ENCODE measurements at places on chromosomes 3 and 15.

DNA sequence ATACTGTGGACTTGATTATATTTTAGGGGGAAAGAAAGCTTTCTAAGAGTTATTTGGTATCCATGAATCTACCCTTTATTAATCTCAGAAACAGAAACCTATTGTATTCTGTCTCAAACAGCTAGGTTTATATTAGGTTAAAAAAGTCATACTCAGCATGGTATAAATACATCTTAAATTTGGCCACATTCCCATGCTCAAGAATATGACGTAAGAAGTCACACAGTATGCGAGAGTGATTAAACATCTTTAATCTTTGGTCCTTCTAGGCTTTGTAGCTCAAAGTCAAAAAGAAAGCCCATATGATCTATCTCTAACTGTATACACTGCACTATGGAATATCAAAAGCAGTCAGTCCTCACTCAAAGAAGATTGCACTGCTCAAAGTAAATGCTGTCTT lies 131.4 kb downstream of the EPHA3 start:
- ATAC-seq, result no peak

DNA sequence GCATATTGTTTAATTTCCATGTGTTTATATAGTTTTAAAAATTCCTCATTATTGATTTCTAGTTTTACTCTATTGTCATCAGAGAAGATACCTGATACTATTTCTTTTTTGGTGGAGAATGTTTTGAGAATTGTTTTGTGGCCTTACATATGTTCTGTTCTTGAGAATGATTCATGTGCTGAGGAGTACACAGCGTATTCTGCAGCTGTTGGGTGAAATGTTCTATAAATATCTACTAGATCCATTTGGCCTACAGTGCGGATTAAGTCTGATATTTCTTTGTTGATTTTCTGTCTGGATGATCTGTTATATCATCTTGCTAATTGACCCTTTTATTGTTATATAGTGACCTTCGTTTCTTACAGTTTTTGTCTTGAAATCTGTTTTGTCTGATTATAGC lies 109.7 kb downstream of the UBE2E2 start:
- no peak for ATAC-seq

GRCh38 chr15:99282121-99282520 lies 30.8 kb downstream of the LRRC28 start:
- ATAC-seq, result no peak

GRCh38 chr15:59536553-59536952 lies 75.0 kb upstream of the GCNT3 start:
- no peak for ATAC-seq

DNA sequence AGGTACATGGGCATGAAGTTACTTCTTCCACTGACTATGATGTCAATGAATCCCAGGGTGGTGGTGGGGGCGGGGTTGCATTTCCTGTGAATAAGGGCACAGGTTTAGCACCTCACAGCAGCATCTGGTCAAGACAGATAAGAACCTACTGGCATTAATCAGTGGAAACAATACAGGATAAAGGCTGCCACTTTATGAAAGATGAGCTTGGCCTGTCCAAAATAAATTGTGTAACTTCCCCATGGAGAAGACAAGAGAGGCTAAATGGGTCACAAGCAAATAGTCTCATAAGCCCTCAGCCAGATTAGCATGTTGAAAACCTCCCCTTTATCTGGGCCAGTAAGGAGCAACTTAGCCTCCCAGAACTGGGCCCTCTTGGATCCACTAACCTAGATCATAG lies 27.4 kb upstream of the PLSCR2 start:
- ATAC-seq, result no peak

DNA sequence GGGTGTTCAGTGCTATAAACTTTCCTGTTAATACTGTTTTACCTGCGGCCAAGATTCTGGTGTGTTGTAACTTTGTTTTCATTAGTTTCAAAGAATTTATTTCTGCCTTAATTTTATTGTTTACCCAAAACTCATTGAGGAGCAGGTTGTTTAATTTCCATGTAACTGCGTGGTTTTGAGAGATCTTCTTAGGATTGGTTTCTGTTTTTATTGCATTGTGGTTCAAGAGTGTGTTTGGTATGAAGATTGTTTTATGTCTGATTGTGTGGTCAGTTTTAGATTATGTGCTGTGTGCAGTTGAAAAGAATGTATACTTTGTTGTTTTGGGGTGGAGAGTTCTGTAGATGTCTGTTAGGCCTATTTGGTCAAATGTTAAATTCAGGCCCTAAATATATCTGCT lies 133.5 kb upstream of the GALNT15 start:
- ATAC-seq, result no peak

DNA sequence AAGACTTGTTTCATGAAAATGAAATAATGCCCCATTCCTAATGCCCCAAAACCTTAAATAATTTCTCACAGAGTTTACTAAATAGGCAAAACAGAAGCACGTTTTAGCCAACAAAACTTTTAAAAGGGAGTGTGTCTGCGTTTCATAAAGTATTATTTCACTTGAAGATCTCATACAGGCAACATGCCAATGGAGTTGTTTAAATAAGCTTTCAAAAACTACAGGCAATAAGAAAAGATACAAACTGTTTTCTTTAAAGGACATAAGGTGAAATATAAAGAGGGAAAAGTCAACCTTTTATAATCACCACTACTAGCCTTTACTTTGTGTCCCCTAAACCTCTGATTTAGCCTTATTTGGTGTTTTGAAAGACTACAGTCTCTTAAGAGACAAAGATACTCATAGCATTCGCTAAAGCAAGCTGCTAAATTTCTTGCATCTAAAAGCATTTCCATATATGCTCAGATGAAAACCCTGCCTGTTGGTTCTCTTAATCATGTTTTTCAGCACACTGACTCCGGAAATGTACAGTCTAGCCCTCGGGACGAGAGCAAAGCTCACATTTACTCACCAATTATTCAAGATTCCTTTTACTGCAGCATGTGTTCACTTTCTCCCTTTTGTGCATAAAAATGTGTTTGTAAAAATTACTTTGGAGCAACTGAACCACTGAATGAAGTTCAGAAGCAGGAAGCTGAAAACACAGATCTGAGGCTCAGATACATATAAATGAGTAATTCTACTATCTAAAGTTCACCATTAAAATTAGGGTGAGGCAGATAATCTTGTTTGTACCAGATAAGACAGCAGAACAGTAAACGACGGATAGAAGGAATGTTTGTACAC lies 119.0 kb downstream of the GOLIM4 start:
- ATAC-seq, result no peak

DNA sequence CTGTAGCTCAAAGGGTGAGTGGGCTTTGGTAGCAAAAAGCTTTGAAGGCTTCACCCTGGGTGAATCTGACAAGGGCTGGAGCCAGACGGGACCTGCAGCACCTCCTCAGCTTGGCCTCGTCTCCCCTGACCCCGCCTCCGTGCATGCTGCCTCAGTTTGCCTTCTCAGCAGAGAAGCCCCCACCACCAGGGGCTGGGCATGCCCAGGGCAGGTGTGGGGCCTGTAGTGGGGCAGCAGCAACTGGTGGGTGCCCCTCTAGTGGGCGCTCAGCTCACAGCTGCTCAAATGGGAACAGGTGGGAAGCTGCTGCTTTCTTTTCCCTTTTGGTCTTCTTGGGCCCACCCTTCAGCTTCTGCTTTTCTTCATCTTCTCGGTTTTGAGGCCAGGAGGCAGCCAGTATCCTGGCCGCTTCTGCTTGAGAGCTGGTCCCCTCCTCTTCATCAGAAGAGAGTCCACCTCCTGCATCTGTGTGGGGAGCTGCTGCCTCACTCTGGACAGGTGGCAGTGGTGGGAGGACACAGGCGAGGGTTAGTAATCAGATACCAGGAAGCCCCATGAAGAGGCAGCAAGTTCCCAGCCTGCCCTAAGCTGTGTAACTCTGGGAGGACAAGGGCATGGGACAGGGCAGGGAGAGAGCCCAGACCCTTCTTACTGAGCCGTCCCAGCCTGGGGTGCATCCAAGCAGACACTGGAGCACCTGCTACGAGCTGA lies 21.0 kb downstream of the TMEM43 start:
- no peak for ATAC-seq

- ATAC-seq, result no peak
Measured at GRCh38 chr3:58567251-58567515, 10.0 kb downstream of the FAM107A start.

DNA sequence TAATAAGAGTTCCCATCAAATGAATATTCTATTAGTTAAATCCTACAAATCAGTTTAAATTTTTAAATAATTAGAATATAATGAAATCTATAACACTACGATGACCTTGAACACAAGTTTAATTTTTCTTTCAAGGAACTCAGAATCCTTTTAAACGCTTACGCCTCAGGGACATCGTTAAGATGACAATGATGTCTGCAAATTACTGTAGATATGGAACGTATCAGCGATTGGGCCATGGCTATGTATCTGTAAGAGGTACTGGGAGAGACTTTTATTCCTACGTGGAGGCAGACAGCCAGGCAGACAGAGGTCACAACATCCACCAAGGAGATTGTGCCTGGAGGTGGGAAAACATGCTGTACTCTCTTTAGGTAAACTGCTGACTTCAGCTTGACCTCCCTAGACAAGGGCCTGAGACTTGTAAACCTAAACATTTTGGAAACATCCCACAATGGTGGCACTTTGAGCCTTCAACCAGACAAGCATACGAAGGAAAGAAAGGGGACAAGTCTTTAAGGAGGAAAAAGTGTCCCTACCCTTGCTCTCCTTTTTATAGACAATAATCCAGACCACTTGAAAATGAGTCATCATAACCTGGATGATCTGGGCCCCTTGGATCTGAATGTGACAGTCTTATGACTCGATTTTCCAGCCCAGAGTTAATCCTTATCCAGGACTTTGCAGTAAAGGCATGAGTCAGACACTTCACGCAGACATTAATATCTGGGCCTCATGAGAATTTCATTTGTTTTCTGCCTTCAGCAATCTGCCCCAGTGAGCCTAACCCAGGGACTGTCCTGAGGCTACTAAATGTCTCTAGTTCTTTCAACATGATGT lies 6.8 kb upstream of the LDHAL6B start:
- no peak for ATAC-seq

DNA sequence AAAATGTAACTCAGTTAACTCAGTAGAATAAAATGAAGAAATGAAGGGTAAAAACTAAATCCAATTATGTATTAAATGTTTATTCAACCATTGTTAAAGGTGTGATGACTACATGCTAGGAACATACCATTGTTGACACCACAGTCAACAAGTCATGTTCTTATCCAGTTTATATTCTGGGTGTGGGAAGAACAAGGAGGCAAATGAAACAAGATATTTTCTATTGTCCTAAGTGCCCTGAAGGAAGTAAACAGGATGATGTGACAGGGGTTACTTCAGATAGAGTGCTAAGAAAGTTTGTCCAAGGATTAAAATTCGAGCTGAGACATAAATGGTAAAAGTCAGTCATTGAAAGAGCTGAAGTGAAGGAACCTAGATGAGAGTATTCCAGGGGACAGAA lies 13.1 kb downstream of the AP3S2 start:
- no peak for ATAC-seq

GRCh38 chr3:13215940-13216546 lies 142.8 kb upstream of the IQSEC1 start:
- no peak for ATAC-seq

DNA sequence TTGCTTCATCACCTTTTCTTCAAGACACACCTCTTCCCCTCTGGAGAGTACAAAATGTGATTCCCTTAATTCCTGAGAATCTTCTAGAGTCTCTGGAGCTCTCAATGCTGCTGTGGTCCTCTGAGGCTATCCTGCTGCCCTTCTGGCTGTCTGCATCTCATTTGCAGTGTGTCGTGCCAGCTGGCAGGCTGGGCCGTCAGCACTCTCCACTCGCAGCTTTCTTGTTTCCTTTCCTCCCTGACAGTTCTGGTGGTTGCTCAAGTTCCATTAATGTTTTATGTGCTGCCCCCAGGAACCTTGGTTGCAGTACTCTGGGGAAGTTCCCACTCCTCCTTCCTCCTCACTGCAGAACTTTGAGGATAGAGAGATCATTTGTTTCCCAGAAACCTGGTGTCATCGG lies 210.8 kb upstream of the ROPN1 start:
- ATAC-seq, result no peak

GRCh38 chr3:159881828-159882309 lies 106.8 kb upstream of the IL12A start:
- no peak for ATAC-seq

DNA sequence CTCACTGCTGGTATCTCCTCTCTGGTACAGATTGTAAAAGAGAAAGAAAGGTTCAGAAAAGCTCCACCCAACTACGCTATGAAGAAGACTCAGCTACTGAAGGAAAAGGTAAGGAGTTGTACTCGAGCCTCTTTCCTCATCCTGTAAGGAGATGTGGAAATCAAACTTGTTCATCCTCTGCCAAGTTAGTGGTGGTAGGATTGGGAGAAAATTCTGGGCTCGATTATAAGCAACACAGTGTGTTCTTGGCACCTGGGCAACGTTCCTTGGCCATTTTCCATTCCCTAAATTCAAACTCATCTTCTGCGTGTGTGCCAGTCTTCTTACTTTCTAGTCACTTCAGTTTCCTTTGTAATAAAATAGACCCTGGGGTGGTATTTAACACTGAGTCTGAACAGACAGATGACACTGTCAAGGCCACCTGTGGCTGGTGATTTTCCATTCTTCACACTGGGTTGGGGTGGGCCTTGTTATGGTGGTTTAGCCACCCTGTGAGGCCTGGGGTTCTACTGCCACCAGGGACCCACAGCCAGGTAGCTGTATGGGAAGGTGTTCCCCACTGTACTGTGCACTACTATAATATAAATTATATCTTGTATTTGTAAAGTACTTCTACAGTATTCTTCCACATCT lies 17.1 kb upstream of the ITPKA start:
- ATAC-seq, result no peak

GRCh38 chr15:51524376-51524775 lies 98.2 kb downstream of the DMXL2 start:
- no peak for ATAC-seq

DNA sequence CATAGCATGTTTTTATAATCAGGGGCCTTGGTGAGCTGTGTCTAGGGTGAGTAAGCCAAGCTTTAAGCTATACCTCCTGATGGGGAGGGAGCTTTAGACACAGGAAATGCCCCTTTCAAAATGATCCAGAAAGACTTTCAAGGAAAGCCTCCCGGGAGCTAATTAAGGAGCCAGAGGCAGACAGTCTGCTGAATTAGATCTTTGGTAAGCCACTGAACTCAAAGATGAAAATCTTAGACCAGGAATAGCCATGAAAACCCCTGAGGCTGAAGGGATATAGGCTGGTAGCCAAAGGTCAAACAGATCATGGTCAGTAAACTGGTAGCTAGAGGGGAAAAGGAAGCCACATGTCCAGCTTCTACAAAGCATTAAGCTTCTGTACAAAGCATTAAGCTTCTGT lies 42.7 kb upstream of the GAP43 start:
- no peak for ATAC-seq

GRCh38 chr15:58771621-58772250 lies 634 bp downstream of the MINDY2 start:
- ATAC-seq, result no peak

DNA sequence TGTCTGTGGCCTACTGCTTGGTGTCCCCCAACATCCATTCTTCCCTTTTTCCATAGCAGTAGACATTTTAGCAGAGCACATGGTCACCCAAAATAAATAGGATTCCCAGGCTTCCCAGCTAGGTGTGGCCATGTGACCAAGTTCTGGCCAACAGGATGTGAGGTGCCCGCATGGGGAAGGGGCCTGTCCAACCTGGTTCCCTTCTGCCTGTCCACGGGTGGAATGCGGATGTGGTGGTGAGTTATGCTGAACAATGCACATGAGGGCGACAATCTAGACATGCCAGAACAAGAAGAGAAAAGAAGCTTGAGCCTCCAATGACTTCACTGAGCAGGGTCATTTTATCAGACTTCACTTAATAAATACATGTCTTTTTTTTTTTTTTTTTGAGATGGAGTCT lies 77.6 kb upstream of the DLG1 start:
- no peak for ATAC-seq

Measured in activated CD4-positive, CD25-positive, alpha-beta regulatory T cell treated with anti-CD3 and anti-CD28 coated beads, Interleukin-2, amount 50 U/mL, for 24 hours (primary cell).